GM12864 (cell line): ENCODE measurements at places on chromosomes 3 and 15.

DNA sequence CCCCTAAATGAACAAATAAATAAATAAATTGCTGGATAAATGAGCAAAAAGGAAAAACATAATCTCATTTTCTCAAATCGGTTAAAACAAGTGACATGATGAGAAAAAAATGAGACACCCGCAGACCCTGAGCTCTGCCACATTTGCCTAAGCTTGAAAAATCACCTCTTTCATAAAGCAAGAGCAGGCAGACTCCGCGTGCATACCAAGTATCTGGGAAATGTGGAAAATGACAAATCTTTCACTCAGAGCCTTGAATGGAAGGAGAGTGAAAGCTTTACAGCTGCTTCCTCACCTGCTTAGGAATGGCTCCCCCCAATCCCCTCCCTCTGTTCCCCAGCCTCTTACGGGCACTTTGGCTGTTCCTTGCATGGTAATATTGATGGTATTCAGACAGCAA lies 355.5 kb upstream of the SUCLG2 start:
- no peak for DNase-seq

DNA sequence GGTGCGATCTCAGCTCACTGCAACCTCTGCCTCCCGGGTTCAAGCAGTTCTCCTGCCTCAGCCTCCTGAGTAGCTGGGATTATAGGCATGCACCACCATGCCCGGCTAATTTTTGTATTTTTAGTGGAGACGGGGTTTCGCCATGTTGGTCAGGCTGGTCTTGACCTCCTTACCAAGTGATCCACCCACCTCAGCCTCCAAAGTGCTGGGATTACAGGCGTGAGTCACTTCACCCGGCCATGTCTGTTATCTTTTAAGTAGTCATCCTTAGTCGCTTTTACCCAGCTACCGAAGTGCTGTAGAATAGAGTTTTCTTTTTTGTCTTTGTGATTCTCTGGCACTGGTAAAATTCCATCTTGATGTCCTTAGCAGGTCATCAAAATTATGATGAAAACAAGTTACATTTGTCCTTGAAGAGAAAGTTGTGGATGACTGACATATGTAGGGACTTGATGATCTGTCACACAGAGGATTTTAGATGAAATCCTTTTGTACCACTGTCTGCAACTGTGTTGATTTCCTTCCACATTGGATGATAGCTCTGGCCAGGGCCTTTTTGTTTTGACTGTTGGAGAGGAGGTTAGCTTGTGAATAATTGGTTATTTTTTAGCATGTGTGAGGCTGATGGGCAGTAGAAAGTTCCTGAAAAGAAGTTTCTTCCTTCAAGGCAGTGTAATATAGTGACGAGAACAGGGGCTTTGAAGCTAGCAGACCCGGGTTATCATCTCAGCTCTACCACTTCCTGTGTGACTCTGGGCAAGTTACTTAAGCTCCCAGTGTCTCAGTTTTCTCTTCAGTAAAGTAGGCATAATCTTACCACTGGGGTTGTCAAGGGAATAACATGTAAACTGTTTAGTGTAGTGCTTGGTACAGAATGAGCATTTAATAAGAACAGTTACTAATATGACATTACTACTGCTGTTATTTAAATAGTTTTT lies 18.8 kb downstream of the ATG7 start:
- DNase-seq, result no peak

GRCh38 chr15:101124731-101125451 lies 127.0 kb downstream of the CHSY1 start:
- DNase-seq, result no peak

DNA sequence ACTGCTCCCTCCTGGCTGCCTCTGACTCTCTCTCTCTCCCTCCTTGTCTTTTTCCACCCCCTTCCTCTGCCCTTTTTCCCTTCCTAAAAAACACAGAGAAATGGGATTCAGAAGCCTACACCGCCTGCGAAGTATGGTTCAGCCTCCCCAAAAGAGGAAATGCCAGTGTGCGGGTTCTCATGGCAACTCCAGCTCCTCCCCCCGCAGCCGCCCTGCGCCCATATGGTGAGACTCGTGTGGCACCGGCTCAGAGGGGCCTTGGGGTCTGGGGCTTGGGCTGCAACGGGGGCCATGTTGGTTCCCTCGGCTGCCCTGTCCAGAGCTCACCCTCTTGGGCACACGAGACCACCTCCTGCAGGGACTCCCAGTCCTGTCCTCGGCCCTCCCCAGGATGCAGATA lies 23.6 kb upstream of the LINGO1 start:
- DNase-seq, result no peak

- DNase-seq, result no peak
These were observed 60.8 kb downstream of the DAPK2 start for GRCh38 chr15:63985221-63986184.

GRCh38 chr3:155078711-155079467 lies 1.2 kb upstream of the MME start:
- no peak for DNase-seq

- DNase-seq, result no peak
These were observed 1.2 kb downstream of the CGNL1 start for GRCh38 chr15:57377478-57377847.

GRCh38 chr3:170992854-170993253 lies 33.7 kb downstream of the SLC2A2 start:
- no peak for DNase-seq

GRCh38 chr3:72093270-72093991 lies 308.5 kb upstream of the PROK2 start:
- DNase-seq, result no peak

DNA sequence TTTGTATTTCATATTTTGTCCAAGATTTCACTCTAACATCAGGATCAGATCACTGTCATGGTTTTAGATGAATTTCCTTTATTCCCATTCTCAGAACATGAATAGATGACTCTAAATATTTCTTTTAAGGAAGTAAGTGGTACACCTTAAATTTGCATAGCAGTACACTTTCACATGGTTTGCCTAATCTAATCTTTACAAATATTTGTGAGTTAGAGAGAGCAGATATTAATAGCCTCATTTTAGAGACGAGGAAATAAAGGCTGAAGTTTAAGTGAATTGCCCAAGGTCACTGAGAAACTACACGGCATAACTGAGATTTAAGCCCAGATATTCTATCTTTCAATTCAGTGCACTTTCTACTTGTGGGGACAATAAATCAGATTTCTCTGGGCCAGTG lies 14.2 kb downstream of the TERC start:
- DNase-seq, result no peak

DNA sequence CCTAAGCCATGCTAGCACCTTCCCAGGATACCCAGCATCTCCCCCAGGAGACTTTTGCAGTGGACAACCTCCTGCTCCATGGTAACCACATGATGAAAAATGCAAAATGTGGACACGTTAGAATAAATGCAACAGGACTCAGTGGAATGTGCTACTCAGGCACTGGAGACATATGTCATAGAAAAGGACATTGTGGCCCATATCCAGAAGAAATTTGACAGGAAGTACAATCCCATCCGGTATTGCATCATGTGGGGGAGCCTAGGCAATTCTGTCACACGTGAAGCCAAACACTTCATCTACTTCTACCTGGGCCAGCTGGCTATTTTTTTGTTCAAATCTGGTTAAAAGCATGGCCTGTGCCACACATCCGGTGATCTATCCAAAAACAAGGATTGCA lies 227.2 kb upstream of the GPR149 start:
- no peak for DNase-seq
